ENCODE measurements at places on chromosomes 2 and 18. TPM values are rescaled to one million over a fixed set of nuclear protein-coding genes. Genes with fewer than 3 reads are reported as not detected.

IL1R2 gene
- total RNA-seq: 0.88 TPM

POTEE gene
- not detected for total RNA-seq

POU3F3 gene
- under 0.01 TPM for total RNA-seq

ZNF396 gene
- total RNA-seq: 3.3 TPM

ZSWIM2 gene
- total RNA-seq: not detected

SLC4A3 gene
- total RNA-seq: 2.5 TPM

GPR17 gene
- total RNA-seq: not detected

DNA sequence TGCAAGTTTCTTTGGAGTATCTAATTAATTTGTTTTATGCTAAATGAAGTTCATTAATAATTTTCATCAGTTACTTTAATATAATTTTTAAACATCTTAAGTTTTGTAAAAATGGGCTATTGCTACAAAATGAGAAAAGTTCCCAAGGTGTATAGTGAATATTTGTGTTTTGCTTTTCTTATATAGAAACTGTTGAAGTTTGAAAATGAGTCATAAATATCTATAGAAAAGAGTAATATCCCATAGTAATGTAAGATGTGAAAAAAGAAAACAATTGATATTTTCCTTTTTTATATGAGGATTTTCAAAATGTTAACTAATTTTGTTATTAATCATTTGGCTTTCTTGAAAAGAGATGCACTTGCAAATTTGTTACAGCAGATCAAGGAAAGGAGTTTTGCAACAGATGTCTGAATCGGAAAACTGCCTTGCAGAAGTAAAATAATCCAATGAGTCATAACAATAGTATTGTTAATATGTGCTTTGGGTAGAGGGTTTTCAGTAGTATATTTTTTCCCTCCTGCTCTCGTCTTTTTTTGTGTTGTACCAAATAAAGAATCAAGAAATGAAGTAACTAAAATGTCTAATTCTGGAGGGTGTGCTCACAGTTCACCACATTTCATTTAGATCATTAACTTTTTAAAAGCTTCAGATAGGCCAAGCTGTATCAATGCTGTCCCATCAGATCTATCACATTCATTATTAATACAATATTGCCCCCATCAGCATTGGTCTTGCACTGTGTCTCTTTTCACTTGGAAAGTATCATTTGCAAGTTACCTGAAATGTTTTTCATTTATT is 15.5 kb downstream of the DUSP19 start:
- peak; percentile 41 for DNase-seq
- H3K4me3 ChIP-seq: no peak overlapping the region
- no peaks in the 10 kb centered on the region for H3K36me3 ChIP-seq
- H3K27me3 ChIP-seq: no peaks in the 10 kb centered on the region
- no peak overlapping the region for H3K27ac ChIP-seq

DNA sequence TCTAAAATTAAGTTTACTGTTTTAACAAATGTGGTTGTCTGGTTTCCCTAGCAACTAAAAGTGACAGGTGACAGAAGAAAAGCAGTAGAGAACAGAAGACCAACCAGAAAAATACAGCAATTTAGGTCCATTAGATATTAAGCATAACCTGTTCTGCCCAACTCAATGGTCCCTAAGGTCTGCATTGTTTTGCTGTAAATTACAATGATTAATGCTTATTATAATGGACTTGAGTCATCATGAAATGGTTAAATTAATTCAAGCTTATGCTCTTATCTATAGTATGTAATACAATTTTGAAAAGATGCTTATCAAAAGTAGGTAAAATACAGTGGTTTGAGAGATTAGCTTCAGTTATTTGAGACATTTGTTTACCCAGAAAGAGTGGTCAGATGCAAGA is 378.0 kb downstream of the GRB14 start:
- no peaks in the 10 kb centered on the region for H3K36me3 ChIP-seq
- H3K4me3 ChIP-seq: no peak overlapping the region
- no peak overlapping the region for H3K27ac ChIP-seq
- DNase-seq: no peak

DNA sequence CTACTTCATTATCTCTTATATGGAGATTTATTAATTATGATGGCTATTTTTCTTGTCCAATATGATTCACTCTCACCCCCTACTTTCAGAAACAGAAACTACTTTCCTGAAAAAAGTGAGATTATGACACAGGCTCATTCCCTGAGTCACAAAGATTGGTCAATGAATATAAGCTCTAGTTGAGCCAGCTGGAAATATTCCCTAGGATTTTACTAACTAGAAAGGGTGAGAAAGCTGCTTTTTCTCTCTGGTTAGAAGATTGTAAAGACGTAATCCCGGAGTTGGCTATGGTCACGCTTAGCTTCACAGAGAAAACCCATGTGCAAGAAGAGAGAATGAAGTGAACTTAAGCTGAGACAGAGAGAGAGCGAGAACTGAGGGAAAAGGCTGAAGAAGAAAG is 223.7 kb upstream of the SMAD7 start:
- H3K27ac ChIP-seq: peak overlapping the region; percentile 48
- H3K27me3 ChIP-seq: no peaks in the 10 kb centered on the region
- no peaks in the 10 kb centered on the region for H3K36me3 ChIP-seq
- no peak overlapping the region for H3K4me3 ChIP-seq
- H3K4me1 ChIP-seq: peaks cover 32% of the 10 kb centered on the region

GRCh38 chr2:237520290-237520689 is 33.2 kb downstream of the MLPH start:
- no peaks in the 10 kb centered on the region for H3K4me1 ChIP-seq
- H3K27ac ChIP-seq: no peak overlapping the region
- no peak overlapping the region for H3K4me3 ChIP-seq
- no peaks in the 10 kb centered on the region for H3K27me3 ChIP-seq
- peak; percentile 26 for DNase-seq

- H3K27me3 ChIP-seq: no peaks in the 10 kb centered on the region
- no peak overlapping the region for H3K4me3 ChIP-seq
- peaks cover 35% of the 10 kb centered on the region for H3K36me3 ChIP-seq
- DNase-seq: peak; percentile 72
Observed at GRCh38 chr2:233556881-233557736, 9.5 kb downstream of the USP40 start.

DNA sequence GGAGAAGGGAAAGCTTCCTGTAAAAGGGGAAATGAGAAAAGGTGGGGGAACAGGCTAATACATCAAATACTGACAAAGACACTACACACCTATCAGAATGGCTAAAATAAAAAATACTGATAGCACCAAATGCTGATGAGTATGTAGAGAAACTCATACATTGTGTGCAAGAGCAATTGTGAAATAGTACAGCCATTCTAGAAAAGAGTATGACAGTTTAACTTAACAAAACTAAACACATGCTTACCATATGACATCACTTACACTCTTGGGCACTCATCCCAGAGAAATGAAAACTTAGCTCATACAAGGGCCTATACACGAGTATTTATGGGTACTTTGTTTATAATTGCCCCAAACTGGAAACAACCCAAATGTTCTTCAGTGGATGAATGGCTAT is 53.4 kb downstream of the ZNF638 start:
- H3K36me3 ChIP-seq: peaks cover 46% of the 10 kb centered on the region
- H3K27ac ChIP-seq: no peak overlapping the region
- no peaks in the 10 kb centered on the region for H3K27me3 ChIP-seq
- no peaks in the 10 kb centered on the region for H3K4me1 ChIP-seq

DNA sequence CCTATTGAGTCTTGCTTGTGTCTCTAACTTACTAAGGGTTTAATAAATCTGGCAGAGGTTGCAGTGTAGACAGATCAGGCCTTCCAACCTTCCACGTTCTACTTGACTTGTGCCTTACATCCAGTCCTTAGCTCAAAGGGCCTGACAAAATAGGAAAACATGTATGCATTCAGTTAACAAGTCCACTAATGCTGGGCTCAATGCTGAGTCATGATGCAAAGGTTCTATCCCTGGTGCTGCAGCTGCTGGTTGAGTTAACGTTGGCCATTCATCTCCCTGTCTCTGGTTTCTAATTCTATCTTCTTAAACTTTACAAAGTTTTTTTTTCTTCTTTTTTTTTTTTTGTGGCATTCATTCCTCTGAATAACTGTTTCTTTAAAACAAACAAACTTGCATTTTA is 46.3 kb upstream of the ITGB6 start:
- peaks cover 14% of the 10 kb centered on the region for H3K4me1 ChIP-seq
- DNase-seq: no peak
- no peaks in the 10 kb centered on the region for H3K36me3 ChIP-seq
- no peaks in the 10 kb centered on the region for H3K27me3 ChIP-seq
- H3K27ac ChIP-seq: no peak overlapping the region
- H3K4me3 ChIP-seq: no peak overlapping the region

GRCh38 chr2:5123582-5124196 is 568.5 kb upstream of the SOX11 start:
- H3K4me3 ChIP-seq: no peak overlapping the region
- H3K36me3 ChIP-seq: no peaks in the 10 kb centered on the region

DNA sequence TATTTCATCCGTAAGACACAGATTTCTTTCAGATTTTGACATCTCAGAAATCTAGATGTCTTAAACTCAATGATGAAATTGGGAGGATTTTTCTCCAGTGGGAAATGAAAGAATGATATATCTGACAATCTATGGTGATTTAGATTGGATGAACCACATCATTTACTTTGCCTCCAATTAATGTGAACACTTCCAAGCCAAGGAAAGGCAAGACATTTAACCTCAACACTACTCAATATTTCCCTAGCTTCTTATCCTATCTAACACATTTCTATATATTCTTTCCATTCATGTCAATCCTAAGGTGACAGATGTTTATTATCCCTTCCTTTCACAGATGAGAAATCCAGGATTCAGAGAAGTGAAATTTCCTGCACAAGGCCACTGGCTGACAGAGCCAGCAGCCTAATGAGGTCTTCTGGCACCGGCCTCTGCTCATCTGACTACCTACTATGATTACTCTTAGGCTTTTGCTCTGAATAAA is 327.6 kb downstream of the IRS1 start:
- no peaks in the 10 kb centered on the region for H3K27me3 ChIP-seq
- H3K4me3 ChIP-seq: no peak overlapping the region
- no peaks in the 10 kb centered on the region for H3K36me3 ChIP-seq
- no peak overlapping the region for H3K27ac ChIP-seq
- no peak for DNase-seq
